PC-9 (cell line): ENCODE measurements at places on chromosomes 5 and 9.
A peak's percentile ranks its signal among the peaks of the same experiment; 100 is the strongest.

- no peak overlapping the region for H3K4me3 ChIP-seq
- DNase-seq = peak; percentile 36
- no peak overlapping the region for H3K27ac ChIP-seq
- peaks cover 5% of the 10 kb centered on the region; the same call in 1 of the 2 replicates for H3K27me3 ChIP-seq
- H3K4me1 ChIP-seq = no peaks in the 10 kb centered on the region
Observed at GRCh38 chr9:84947412-84947972, 278.0 kb downstream of the NTRK2 start.

DNA sequence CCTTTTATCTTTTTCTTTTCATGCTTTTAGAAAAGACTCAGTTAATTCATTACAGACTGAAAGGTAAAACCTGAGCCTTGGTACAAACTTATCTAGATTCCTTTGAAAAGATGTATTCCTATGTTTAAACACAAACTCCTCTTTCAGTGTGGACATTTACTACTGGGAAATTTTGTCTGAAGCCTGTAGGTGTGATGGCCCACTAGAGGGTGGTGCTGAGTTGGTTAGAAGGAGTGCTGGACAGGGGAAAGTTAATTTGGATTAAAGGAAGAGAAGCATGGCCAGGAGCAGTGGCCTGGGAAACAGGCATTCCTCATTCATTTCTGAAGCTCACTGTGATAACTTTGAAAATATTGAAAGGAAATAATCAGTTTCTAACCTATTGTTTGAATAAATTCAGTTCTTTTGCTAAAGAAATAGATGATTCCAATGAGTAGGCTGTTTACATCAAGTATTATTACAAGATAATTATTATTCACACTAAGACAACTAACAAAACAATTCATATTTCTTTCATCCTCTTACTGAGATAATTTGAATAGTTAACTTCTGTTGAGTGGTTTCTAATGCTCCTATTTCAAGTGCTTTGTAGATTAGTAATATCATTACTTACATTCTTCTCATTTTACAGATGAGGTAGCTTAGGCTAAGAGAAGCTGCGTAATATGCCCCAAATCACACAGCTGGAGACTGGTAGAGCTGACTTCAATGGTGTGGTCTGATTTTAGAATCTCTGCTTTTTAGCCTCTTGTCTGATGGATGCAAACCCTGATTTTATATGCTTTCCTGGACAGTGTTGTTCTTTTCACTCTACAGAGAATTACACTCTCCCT lies 150.9 kb downstream of the ADGRV1 start:
- H3K27me3 ChIP-seq = no peaks in the 10 kb centered on the region
- H3K36me3 ChIP-seq = no peaks in the 10 kb centered on the region
- no peak for DNase-seq
- H3K27ac ChIP-seq = no peak overlapping the region

- no peaks in the 10 kb centered on the region for H3K36me3 ChIP-seq
- peaks cover 6% of the 10 kb centered on the region; the same call in 1 of the 2 replicates for H3K27me3 ChIP-seq
- no peaks in the 10 kb centered on the region for H3K4me1 ChIP-seq
Observed at GRCh38 chr9:79470954-79471353, 100.8 kb upstream of the TLE4 start.

DNA sequence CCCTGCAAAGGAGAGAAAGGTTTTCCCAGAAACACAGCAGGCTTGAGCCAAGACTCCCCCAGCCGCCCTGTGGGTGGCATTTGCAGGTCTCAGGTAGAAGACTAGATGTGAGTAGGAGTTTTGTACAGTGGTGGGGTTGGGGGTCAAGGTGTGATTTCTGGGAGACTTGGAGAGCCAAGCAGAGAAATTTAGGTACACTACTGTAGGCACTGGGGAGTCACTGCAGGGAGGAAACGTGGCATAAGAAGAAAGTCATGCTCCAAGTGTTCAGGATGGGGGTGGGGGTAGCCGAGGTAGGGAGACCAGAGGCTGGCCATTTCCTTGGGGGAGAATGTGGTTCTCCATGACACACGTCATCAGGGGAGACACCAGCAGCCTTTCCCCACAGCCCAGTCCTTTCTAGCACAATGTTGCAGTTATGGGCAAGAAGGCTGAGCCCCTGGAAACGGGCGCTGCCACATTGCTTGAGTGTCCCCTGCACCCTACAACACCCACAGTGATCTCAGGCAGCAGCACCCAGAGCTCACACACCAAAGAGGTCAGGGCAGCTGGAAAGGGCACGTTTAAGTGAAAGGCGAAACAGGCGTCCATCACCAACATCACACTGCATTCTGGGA lies 210.5 kb downstream of the FSTL4 start:
- no peaks in the 10 kb centered on the region for H3K27me3 ChIP-seq
- H3K27ac ChIP-seq = no peak overlapping the region
- no peak for DNase-seq
- H3K4me3 ChIP-seq = no peak overlapping the region
- H3K36me3 ChIP-seq = no peaks in the 10 kb centered on the region
- peaks cover 3% of the 10 kb centered on the region for H3K4me1 ChIP-seq

- no peak within 1 kb of the TSS for H3K4me3 ChIP-seq
- no peak for DNase-seq
- no peak within 1 kb of the TSS for H3K27ac ChIP-seq
- H3K4me1 ChIP-seq = no peaks in the 10 kb centered on the region
Observed at GRCh38 chr5:91556-92263, at the start of gene PLEKHG4B. PLEKHG4B (plus strand) TSS chr5:92168; CDS start chr5:92232, 64 bp downstream.

DNA sequence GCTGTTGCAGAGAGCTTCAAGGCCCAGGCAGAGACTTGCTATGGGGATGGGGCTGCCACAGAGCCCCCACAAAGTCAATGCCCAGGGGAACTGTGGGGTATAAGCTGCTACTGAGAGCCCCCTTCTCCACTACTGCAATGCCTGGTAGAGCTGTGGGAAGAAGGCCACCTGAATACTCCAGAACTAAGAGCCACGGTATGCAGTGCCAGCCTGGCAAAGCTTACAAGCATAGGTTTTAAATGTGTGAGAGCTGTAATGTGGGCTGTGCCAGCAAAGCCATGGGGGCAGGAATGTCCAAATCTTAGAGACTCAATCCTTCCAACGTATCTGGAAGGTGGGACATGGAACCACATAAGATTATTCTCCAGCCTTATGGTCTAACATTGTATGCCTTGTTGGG lies 49.2 kb downstream of the XRCC4 start:
- H3K4me1 ChIP-seq = peaks cover 11% of the 10 kb centered on the region
- no peak overlapping the region for H3K27ac ChIP-seq
- no peak for DNase-seq

DNA sequence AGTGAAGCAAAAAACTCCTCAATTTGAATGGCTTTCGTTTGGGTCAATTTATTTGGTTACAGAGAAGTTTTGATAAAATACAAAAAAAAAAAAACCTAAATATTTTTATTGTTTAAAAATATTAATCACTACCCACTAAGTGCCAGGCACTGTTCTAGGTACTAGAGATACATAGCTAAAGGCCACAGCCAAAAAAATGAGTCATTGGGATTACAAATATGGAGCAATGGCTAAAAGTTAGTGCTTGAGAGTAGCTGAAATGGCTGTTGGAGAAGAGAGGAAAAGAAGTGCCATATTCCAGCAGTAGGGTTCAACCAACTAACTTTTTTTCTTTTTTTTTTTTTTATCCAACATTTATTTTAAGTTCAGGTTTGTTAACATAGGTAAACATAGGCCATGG lies 130.1 kb upstream of the PTGER4 start:
- DNase-seq = no peak
- no peak overlapping the region for H3K27ac ChIP-seq
- no peaks in the 10 kb centered on the region for H3K27me3 ChIP-seq

GRCh38 chr5:105840800-105841199 lies 1829.9 kb downstream of the EFNA5 start:
- no peaks in the 10 kb centered on the region for H3K27me3 ChIP-seq
- H3K27ac ChIP-seq = no peak overlapping the region

GRCh38 chr5:81140441-81140840 lies 92.7 kb upstream of the CKMT2 start:
- H3K36me3 ChIP-seq = no peaks in the 10 kb centered on the region
- H3K4me1 ChIP-seq = no peaks in the 10 kb centered on the region
- no peak overlapping the region for H3K4me3 ChIP-seq
- no peak overlapping the region for H3K27ac ChIP-seq

DNA sequence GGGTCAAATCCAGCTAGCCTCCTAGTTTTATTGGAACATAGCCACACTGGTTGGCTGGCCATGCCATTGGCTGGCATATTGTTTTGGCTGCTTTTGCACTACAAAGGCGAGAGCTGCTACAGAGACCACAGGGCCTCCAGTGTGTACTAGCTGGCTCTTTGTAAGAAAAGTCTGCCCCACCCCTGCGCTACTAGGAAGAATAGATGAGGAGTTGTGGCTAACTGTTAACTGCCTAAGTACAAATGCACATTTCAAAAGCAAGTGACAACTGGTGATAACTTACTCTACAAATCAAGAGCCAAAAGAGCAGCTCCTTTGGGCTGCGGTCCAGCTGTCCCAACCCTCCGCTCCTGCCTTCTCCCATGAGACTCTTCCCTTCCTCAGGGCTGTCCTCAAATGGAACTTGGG lies 63.9 kb downstream of the SERINC5 start:
- peaks cover 36% of the 10 kb centered on the region for H3K4me1 ChIP-seq
- H3K36me3 ChIP-seq = no peaks in the 10 kb centered on the region
- DNase-seq = no peak
- no peaks in the 10 kb centered on the region for H3K27me3 ChIP-seq
- peak overlapping the region; percentile 11; the same call in 1 of the 2 replicates for H3K27ac ChIP-seq

- H3K27me3 ChIP-seq = no peaks in the 10 kb centered on the region
- H3K4me1 ChIP-seq = no peaks in the 10 kb centered on the region
- no peak overlapping the region for H3K4me3 ChIP-seq
- no peaks in the 10 kb centered on the region for H3K36me3 ChIP-seq
- DNase-seq = no peak
Observed at GRCh38 chr5:95317085-95317484, 32.2 kb upstream of the MCTP1 start.

DNA sequence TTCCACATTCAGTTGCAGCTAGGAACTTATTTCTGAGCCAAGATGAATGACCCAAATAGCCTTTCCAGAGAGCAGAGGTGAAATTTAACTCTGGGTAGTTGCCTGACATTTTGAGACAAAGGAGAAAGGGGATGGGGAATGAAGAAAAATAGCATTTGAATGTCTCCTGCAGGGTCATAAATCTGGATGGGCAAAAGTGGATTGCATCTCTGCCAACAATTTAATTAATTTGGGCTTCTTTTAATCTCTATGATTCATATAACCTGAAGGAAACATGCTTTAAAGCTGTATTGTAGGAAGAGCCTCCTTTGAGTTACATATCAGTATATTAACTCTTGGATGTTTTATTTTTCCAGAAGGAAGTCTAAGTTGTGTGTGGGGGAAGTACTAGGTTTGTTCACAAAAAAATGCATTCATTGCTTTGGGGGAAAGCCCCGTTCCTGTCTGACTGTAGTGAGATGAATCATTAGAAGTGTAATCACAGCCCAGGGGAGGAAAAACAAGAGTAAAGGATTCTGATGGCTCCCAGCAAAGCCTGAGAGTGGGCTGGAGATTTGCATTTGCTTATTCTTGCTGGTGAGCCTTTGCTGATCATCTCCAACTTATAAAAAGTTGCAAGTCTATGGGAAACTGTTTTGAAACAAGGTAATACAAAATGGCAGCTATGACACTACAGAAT lies 133.0 kb upstream of the IQGAP2 start:
- no peaks in the 10 kb centered on the region for H3K27me3 ChIP-seq
- H3K27ac ChIP-seq = no peak overlapping the region

DNA sequence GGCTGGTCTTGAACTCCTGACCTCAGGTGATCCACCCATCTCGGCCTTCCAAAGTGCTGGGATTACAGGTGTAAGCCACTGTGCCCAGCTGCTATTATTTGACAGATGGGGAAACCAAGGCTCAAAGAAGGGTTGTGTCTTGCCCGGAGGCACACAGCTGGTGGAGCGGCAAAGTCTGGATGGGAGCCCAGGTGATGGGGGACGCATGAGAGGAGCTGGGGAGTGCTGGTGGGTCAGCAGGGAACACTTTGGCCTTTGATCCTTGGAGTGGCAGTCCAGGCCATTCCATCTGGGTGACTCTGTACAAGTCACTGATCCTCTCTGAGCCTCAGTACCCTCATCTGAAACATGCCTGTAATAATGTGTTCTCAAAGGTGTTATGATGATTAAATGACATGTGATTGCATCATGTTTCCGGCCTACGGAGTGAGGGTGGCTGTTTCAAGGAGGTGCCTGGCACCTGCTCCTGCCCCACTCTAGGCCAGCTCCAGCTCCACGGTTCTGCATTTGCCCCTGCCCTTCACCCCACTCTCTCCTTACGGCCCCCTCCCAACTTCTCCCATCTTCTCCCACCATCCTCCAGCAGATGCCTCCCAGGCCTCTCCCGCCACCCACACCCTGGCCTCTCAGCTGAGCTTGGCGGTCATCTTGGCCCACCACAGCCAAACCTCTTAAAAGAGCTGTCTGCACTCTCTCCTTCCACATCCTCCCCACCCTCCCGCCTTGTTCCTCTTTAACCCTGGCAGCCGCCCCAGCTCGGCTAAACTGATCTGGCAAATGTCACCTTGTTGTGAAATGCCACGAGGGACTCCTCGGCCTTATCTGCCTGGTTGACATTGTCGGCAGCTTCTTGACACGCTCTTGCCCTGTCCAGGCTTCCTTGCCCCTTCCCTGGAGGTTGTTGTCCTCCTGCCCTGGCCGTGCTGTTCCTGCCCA lies 5.5 kb upstream of the DBN1 start:
- DNase-seq = no peak
- no peaks in the 10 kb centered on the region for H3K4me1 ChIP-seq
- H3K27me3 ChIP-seq = no peaks in the 10 kb centered on the region
- H3K27ac ChIP-seq = no peak overlapping the region

DNA sequence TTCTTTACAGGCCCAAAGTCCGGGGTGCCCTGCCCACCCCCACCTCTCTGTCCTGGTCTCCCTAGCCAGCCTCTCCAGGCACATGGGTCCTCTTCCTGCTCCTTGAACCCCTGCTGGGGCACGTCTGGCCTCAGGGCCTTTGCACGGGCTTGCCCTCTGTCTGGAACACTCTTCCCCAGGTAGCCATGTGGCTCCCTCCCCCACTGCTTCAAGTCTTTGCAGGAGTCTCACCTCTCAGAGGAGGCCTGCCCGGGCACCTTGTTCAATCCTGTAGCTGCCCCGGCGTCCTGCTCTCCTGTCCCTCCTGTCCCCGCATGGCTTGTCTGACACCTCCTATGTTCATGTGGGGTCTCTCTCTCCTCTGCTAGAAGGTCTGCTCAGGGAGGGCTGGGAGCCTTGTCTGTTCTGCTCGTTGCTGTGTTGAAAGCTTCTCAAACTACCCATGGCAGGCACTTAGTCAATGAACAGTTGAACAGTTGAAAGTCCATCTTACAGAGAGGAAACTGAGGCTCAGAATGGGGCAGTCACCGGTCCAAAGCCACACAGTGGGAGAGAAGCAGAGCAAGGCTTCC lies 241.4 kb downstream of the PBX3 start:
- peaks cover 11% of the 10 kb centered on the region; the same call in 1 of the 2 replicates for H3K27me3 ChIP-seq
- H3K36me3 ChIP-seq = no peaks in the 10 kb centered on the region
- H3K27ac ChIP-seq = no peak overlapping the region
- no peak for DNase-seq
- H3K4me3 ChIP-seq = no peak overlapping the region

GRCh38 chr9:32398207-32398606 lies 13.8 kb downstream of the ACO1 start:
- H3K4me3 ChIP-seq = no peak overlapping the region
- no peaks in the 10 kb centered on the region for H3K36me3 ChIP-seq
- DNase-seq = no peak
- H3K27ac ChIP-seq = no peak overlapping the region
- 0 out of 2 replicates have a peak, but pooled peaks cover 5% of the 10 kb centered on the region for H3K4me1 ChIP-seq
- no peaks in the 10 kb centered on the region for H3K27me3 ChIP-seq
